ENCODE measurements at places on chromosomes 2 and 18. TPM values are rescaled to one million over a fixed set of nuclear protein-coding genes. Genes with fewer than 3 reads are reported as not detected.

SERPINB12 gene
- total RNA-seq, result not detected

SYT4 gene
- not detected for total RNA-seq

FAM136A gene
- 104 TPM for total RNA-seq

BCL11A gene
- total RNA-seq, result 9.8 TPM

ALK gene
- 0.06 TPM for total RNA-seq

EFR3B gene
- total RNA-seq, result 5.6 TPM

ZSWIM2 gene
- total RNA-seq, result not detected

ZDBF2 gene
- total RNA-seq, result 5.0 TPM

RESP18 gene
- not detected for total RNA-seq

CCDC195 gene
- not detected for total RNA-seq

SDC1 gene
- 306 TPM for total RNA-seq

- no peak for DNase-seq
These were observed 66.3 kb upstream of the GATA6 start for GRCh38 chr18:22102953-22103646.

DNA sequence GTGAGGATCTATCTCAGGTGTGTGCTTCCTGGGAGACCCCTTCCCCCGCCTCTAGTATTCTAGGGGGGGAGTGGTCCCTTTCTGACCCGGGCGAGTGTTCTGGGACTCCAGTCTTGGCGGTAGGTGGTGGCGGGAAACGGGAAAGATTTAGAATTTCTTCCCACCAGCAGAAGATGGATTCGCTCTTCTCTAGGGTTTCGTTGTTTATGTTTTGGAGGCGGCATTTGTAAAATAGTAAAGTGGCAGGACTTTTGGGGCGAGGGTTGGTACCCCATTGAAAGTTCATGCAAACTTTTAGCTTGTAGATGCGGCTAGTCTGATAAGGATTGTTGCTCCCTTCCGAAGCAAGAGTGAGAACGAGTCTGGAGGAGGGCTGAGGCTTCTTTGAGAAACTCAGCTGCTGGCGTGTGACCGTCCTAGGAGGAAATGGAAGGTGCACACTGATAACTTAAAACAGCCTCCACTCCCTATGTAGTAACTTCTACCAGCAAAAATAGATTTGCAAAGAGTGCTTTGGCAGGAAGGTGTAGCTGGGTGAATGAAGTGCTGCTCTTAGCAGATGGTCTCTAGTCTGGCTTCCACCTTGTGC is 412 bp downstream of the GPD2 start:
- peak; percentile 17 for DNase-seq

DNA sequence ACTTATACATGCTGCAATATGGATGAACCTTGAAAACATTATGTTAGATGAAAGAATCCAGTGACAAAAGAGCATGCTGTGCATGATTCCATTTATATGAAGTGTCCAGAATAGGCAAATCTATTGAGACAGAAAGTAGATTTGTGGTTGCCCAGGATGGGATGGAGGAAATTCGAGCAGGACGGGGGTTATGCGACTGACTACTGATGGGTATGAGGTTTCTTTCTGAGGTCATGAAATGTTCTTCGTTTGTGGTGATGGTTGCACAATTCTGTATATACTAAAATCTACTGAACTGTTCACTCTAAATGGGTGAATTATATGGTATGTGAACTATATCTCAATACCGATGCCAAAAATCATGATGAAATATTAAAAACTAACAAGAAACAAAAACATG is 18.9 kb upstream of the MTERF4 start:
- no peak for DNase-seq

DNA sequence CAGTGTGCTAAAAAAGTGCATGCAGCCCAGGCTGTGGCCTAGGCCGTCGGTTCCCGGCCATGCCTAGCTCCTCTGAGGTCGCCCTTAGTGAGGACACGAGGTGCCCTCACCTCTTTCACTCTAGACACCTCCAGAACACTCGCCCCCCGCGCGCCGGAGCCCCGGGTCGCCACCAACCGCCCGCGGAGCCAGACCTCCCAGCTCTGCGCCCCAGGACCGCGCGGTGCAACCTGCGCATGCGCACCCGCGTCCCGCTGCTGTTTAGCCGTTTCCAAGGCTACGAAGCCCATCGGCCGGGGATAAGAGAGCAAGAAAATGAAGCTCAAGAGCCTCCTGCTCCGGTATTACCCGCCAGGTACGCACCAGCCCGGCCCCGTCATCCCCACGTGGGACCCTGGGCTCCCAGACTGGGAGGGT is at the start of gene DAW1:
TSS of gene DAW1 (plus strand) at position 257 of the 417 bp plus-strand sequence. CDS start at position 316, 59 bp downstream.
- DNase-seq, result no peak

DNA sequence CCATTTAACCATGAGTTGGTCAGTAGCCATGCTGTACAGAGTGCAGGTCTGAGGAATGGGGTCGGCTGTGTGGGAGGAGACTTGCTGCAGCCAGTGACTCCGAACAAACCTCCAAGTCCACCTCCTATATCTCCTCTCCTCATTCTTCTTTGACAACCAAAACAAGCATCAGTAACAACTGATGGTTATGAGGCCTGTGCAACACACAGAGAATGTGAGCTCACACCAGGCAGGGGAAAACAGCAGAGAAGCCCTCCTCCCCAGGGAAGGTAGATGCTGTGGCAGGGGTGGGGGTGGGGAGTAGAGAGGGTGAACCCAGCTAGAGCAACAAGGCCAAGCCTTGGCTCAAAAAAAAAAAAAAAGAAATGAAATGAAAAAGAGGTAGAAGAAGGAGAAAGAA is 12.3 kb upstream of the CNGA3 start:
- DNase-seq, result no peak

DNA sequence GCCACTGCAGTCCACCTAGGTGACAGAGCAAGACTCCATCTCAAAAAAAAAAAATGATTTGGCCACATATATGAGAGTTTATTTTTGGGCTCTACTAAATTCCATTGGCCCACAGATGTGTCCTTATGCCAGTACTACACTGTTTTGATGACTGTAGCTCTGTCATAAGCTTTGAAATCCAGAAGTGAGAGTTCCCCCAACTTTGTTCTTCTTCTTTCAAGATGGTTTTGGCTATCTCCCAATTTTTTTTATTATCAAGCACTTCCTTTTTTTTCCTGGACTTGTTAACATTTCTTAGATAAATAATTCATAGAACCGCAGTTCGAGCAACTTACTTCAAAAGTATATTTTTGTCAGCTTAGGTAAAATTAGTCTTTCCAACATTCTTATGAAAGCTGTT is 96.9 kb downstream of the TSHZ1 start:
- DNase-seq, result no peak

DNA sequence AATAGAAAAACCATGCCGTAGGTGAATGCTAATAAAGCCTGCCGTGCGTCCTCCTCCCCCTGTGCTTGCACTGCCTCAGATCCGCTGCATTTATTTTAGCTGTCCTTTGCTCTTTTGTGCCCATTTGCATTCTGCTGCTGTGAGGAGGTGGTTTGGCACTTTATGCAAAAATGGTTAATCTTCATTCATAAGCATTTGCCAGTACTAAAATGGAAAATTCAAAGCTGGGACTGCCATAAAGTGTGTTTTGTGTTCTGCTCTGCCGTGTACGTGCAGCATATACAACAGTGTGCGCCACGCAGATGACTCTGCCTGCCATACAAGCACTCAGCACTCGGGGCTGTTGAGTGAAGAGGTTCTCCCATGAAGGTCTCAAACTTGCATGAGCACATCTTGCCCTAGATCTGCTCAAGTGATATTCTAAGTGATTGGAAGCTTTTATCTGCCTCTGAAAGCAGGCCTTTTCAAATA is 73.6 kb downstream of the SPATS2L start:
- DNase-seq, result no peak

DNA sequence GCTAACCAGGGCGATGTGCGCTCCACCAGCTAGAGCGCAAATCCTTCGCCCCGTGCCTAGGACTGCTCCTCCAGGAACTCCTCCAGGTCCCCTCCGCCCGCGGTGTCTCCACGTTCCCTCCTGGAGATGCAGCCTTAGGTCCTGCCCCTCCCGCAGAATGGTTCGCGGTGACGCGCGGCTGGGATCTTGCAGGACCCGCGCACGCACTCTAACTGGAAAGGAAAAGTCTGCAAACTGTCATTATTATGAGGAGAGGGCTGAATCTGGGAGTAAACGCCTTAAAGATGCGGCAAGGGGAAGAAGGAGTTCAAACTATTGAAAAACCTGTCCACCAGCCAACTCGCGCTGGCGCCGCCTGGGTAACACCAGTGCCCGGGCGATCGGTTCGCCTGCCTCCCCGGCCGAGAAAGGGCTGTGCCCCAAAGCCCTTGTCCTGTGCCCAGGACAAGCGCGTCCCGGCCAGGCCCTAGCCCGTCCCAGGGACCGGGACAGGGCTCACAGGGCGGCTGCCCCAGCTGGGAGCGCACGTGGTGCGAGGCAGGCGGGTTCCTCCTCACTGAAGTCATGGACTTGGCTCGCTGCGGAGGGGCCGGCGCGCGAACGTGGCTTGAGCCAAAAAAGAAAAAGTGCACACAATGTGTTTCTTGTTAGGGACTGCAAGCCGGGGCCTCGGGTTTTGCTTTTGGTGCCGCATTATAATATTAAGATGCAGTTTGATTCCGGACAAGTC is 5.5 kb upstream of the ID2 start:
- no peak for DNase-seq

DNA sequence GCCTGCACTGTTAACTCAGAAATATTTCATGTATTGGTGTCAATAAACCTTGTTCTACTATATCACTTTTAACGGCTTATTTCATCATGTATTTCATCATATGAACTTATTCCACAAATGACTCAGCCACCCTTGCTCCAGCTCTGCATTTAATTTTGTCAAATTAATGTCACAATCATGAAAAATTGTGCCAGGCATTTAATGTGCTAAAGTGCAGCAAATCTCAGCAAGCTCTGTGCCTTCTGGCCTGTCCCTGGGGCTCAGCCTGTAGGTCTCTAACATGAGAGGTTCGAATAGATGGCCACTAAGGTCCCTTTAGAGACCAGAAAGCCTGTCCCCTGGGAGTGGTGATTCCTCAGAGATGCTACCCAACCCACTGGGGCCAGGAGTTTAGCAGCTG is 28.6 kb downstream of the BOD1L2 start:
- no peak for DNase-seq

DNA sequence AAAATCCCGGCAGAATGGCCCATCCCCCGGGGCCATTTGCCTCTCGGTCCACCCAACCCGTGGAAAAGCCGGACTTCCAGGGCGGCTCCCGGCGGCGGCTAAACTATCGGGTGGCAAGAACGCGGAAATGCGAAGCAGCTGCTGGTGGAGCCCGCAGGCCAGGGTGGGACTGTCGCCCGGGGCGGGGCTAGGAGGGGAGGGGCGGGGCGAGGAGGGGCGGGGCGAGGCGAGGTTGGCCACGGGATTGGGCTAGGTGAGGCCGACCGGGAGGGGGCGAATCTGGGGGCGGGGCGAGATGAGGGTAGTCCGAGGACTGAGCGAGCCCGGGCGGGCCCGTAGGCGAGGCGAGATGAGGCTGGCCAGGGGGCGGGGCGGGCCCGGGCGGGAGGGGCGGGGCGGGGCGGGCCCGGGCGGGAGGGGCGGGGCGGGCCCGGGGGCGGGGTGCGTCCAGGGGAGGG is 315 bp upstream of the SLC66A3 start:
- peak; percentile 81 for DNase-seq

DNA sequence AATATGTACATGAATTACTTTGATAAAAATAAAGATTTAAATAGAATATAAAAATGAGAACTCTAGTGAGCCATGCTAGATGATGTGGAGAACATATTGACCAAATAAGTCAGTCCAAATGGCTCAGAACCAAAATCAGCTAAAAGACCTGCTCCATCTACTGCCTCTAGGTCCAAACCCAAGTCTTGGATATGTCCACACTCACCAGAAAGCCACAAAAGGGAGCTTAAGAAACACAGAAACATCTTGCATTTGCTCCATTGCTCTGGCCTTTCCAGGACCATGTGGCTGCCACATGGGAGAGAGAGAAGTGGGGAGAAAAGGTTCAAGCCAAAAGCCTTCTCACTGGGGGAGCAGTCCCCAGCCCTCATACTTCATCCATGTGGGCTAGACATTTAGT is 272.5 kb downstream of the DYSF start:
- no peak for DNase-seq

GRCh38 chr2:233084488-233084887 is 24.3 kb downstream of the INPP5D start:
- peak; percentile 48 for DNase-seq

DNA sequence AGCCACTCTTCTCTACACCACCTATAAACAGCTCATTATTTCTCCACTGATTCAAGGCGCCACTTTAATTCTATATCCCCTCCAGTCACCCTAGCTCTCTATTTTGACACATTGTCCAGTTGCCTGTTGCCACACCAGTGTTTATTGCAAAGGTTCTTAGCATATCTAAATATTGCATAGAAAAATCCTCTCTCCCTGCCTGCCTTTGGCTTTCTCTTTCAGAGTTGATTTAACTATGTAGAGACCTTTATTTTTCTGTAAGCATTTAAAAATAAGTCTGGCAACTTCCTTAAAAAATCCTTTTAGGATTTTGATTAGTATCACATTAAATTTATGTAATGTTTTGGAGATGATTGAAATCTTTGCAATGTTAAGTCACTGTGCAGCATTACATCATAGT is 47.9 kb upstream of the B3GNT7 start:
- DNase-seq, result no peak

DNA sequence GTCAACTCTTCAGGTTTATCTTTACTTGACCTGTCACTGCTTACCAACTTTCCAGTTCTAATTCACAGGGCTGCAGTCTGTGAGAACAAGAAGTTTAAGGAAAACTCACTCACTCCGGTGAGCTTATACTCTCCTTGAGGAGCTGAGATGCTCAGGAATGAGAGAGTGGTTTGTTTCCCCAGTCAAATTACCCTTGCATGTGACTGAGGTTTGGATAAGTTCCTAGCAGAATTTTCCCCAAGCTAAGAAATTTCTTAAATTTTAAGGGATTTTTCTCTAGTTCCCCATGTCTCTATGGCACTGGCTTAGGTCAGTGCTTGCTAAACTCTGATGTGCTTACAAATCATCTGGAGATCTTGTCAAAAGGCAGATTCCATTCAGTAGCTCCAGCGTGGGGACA is 12.8 kb upstream of the CCDC85A start:
- DNase-seq, result no peak

- DNase-seq, result peak; percentile 8
These were observed 447.1 kb downstream of the TMEM182 start for GRCh38 chr2:103208916-103209315.

GRCh38 chr2:191777351-191777750 is 69.5 kb downstream of the CAVIN2 start:
- DNase-seq, result no peak

GRCh38 chr2:42849311-42849710 is 56.9 kb upstream of the HAAO start:
- DNase-seq, result no peak

GRCh38 chr2:237873421-237873831 is 14.0 kb downstream of the RAMP1 start:
- DNase-seq, result no peak

Data from HT1080 (cell line).